Activated naive CD4-positive, alpha-beta T cell treated with anti-CD3 and anti-CD28 coated beads, Interleukin-2, amount 50 U/mL, for 16 hours (primary cell): ENCODE measurements at places on chromosomes 16 and 17.

GRCh38 chr16:86508028-86508946, 2.0 kb upstream of the FOXF1 start:
- DNase-seq, result no peak

GRCh38 chr16:66265048-66265415, 101.5 kb upstream of the CDH5 start:
- DNase-seq, result no peak

DNA sequence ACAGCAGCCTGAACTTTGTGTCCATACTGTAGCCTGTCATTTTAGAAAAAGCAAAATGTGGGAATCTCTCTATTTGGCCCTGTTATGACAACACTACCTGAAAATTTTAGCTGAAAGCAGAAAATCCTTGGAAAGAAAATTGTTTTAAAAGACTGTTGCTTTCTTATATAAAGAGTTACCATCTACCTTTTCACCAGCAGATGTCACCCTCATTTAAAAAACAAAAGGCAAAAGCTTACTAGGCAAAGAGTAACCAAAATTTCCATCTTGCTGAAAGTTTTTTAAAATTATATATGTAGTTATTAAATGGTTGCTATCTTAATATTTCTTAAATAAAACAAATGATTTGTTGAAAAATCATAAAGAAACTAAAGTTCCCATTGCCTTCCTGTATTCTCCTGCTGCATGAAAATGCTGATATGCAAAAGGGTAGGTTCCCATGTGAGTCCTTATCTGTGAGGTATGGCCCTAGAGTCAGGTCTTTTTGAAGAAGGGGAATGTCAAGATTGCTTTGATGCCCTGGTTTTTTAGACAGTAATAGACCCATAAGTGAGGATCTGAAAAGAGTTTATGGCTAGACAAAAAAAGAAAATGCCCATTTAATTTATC, 61.0 kb downstream of the TNRC6C start:
- DNase-seq, result no peak

DNA sequence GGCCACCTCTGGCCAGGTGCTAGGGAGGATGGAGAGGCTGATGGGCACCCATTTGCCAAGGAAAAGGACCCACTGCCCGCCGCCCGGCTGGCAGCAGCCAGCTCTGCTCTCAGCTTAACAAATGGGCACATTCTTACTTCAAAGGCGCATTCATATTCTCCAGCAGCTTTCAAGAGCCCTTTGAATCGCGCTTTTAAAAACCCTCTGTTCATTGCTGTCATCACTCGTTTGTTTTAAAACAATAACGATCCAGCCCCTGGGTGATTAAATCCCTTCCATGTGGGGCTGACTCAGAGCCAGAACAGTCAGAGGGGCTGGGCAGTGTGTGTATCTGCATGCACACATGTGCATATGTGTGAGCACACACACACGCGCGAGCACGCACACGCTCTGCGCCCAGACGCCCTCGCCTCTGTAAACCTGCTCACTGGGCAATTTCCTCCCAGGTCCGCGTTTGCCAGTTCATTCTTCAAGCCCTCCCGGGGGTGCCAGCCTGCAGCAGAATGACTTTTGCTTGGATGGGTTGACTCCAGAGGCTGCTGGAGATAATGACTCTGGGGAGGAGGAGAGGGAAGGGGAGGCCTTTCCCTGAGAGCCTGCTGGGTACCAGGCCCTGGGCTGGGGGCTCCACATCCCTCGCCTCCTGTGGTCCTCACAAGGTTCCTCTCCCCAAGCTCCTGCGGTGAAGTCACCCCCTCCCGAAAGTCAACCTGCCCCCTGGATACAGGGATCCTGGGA, 133.1 kb downstream of the SDK2 start:
- DNase-seq, result no peak

DNA sequence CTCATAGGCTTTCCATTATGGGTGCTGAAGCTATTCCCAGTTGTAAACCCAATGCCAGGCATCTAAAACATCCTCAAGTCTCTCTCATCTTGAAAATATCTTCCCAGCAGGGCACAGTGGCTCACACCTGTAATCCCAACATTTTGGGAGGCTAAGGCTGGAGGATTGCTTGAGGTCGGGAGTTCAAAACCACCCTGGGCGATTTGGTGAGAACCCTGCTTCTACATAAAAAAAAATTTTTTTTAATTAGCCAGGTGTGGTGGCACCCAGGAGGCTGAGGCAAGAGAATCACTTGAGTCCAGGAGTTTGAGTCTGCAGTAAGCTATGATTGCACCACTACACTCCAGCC, 13.0 kb upstream of the EEF2K start:
- no peak for DNase-seq

- no peak for DNase-seq
These were observed 100.3 kb downstream of the MAF start for GRCh38 chr16:79500286-79500685.

DNA sequence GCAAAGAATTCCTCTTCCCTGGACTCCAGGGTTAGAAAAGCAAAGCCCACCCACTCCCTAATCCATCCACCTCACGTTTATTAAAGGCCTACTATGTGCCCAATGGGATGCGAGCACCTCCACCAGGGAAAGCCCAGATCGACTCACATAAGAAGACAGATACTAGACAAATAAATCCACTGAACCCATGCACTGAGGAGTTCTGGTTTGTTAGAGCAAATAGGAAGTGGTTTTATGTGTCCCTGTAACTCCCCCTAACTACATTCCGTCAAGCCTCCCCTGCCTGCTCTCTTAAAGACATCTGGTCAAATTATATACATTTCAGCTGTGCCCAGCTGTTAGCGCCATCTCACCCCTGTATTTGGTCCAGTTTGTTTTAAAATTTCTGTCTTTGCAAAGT, 218.5 kb upstream of the RPL38 start:
- no peak for DNase-seq

DNA sequence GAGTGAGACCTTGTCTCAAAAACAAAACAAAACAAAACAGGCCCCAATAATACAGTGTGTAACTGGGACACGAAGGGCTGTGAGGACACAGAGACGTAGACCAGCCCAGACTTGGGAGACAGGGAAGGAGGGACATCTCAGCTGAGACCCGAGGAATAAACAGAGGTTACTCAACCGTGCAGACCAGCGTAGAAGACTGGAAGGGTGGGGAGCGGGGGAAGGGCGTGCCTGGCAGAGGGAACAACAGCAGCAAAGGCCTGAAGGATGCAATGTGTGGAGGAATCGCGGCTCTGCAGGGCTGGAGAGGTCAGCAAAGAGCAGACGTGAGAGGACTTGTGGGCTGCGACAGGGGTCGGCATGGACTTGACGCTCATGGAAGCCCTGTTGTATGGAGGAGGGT, 11.6 kb upstream of the CES4A start:
- DNase-seq, result no peak

DNA sequence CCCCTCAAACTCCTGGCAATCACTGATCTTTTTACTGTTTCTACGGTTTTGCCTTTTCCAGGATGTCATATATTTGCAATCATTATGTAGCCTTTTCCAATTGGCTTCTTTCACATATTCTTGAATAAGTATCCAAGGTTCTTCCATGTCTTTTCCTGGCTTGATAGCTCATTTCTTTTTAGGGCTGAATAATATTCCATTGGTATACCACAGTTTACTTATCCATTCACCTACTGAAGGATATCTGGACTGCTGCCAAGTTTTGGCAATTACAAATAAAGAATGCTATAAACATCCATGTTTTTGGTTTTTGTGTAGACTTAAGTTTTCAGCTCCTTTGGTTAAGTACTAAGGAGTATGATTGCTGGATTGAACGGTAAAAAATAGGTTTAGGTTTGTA, 16.0 kb downstream of the GPATCH8 start:
- DNase-seq, result no peak

- DNase-seq, result no peak
These were observed 118.5 kb upstream of the NACA2 start for GRCh38 chr17:61709567-61709966.

- DNase-seq, result no peak
These were observed 2.1 kb upstream of the ESRP2 start for GRCh38 chr16:68238029-68238345.

DNA sequence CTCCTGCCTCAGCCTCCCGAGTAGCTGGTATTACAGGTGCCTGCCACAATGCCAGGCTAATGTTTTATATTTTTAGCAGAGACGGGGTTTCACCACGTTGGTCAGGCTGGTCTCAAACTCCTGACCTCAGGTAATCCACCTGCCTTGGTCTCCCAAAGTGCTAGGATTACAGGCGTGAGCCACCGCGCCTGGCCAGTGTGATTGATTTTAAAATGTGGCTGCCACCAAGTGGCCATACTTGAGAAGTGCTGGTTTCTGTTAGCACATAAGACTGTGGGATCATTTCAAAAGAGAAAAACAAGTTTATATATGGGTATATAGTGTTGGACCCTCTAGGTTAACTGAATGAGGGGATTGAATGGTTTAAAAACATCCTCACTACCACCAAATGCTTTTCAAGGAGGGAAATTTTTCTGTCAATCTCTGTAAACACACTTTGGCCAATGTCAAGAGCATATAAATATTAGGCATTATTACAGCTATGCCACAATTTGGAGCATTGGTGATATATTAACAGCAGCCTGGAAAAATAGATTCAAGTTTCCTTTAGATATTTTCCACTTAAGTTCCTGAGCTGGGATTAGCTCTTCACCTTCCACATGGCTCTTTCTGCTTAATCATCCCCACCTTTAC, 13.5 kb upstream of the DHRS13 start:
- DNase-seq, result peak; percentile 47

DNA sequence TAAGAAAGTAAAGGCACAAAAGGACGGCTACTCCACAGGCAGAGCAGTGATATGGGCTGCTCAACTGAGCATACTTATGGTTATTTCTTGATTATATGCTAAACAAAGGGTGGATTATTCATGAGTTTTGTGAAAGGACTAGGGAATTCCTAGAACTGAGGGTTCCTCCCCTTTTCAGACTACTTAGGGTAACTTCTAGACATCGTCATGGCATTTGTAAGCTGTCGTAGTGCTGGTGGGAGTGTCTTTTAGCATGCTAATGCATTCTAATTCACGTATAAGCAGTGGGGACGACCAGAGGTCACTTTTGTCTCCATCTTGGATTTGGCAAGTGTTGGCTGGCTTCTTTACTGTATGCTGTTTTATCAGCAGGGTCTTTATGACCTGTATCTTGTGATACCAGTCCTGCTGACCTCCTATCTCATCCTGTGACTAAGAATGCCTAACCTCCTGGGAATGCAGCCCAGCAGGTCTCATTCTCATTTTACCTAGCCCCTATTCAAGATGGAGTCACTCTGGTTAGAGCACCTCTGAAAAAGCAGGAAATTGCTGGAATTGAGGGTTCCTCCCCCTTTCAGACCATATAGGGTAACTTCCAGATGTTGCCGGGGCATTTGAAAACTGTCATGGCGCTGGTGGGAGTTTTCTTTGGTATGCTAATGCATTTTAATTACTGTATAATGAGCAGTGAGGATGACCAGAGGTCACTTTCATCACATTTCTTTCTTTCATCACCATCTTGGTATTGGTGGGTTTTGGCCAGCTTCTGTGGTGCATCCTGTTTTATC, 388.5 kb downstream of the XYLT1 start:
- DNase-seq, result no peak

DNA sequence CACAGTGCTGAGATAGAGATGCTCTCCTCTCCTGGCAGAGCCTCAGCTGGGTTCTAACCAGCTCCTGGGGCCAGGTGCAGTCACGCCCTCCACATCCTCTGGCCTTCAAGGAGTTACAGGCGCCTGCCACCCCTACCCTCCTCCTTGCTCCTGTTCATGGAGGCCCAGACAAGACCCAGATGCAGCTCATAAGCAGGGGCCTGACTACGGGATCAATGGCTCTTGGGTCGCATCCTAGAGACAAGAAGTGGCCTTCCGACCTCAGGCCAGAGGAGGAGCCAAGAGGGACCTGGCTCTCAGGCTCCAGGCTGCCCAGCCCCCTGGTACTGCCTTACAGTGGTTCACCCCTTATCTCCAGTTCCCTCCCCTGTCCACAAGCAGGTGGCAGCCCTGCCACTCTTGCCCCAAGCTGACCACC, 23.0 kb downstream of the ARHGAP27 start:
- DNase-seq, result no peak

GRCh38 chr17:7713782-7714181, 3.8 kb upstream of the DNAH2 start:
- no peak for DNase-seq

DNA sequence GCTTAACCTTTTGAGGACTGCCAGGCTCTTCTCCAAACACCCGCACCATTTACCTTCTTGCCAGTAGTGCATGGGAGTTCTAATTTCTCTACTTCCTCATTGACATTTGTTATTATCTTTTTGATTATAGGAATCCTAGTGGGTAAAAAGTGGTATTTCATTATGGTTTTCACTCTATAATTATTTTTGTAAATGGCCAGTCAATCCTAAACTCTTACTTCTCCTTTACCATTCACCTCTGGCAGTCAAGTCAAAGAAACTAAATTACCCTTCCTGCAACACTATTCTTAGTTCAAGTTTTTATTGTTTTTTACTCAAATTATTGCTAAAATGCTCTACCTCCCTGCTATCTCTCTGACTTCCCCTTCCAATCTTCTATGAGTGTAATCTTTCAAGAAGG, 29.8 kb upstream of the ANKFY1 start:
- no peak for DNase-seq

- no peak for DNase-seq
These were observed 10.6 kb upstream of the SMG1 start for GRCh38 chr16:18936727-18937340.

DNA sequence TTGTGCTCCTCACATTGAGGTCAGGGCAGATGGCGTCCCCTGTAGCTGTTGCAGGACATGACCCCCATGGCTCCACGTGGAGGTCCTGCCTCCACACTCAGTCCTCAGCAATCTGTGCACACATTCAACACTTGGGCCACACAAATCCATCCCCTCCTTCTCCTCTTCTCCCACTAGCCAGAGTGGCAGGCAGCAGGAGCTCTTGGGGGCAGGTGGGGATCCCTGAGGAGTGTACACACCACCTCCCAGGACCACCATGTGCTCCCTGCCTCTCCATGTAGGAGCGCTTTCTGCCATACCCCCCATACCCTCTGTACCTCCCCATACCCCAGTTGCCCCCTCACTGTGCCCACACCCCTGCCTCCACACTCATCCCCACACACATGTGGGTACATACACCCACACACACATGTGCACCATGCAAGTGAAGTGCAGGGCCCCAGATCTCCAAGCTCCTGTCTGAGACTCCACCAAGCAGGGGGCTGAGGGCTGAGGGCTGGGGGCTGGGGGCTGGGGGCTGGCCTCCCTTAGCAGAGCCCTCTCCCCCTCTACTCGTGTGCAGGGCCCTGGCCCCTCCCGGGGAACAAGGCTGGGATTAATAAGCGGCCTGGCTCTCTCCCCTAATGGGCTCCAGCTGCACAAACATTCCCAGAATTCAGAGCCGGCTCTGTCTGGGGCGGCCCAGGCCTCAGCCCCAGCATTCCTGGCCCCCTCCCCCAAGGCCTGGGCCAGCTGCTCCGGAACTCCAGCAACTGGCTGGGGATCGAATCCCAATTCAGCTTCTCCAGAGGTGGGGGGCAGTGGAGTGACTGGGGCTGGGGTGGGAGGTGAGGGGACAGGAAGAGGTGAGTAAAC, 48.2 kb upstream of the MEIOC start:
- no peak for DNase-seq

DNA sequence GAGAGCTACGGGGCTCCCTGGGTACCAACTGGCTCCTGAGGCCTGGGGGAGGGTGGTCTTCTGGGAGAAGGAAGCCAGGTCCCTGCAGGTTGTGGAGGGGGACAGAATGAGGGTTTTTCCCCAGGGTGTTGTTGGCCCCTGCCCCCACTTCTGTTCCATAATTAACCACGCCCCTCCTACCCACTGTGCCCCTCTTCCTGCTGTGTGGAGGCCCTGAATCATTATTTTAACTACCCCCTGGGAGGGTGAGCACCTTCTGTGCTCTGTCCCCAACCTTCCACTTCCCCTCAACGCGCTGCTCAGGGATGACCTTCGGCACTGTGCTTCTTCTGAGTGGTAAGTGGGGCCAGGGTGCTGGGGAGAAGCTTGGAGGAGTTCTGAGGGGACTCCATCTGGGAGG, at the start of gene ITGAD:
Gene ITGAD (plus strand): TSS at position 280 of the 400 bp plus-strand sequence. CDS start 26 bp downstream, at position 306.
- DNase-seq, result no peak

- DNase-seq, result no peak
These were observed 24.0 kb downstream of the TRIM16 start for GRCh38 chr17:15660077-15660476.
